Stimulated activated CD4-positive, alpha-beta T cell treated with anti-CD3 and anti-CD28 coated beads, Interleukin-12 subunit alpha, Interleukin-12 subunit beta, amount 100 ng/mL, for 48 hours (primary cell): ENCODE measurements at places on chromosomes 16 and 17.
A peak's percentile ranks its signal among the peaks of the same experiment; 100 is the strongest.

DNA sequence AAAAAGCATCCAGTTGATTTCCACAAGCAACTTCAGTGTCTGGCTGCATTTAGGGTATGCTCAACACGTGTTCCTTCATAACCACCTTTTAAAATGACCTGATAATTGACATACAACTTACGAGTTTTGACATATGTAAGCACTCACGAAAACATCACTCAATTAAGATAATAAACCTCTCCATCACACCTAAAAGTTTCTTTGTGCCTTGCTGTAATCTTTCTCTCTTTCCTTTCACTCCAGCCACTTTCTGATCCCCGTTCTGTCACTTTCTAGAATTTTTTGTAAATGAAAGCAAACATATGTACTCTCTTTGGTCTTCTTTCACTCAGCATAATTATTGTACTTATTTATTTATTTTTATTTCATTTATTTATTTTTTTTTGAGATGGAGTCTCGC, 20.7 kb upstream of the UBE2G1 start:
- no peak for DNase-seq

- DNase-seq, result no peak
Observed at GRCh38 chr16:78479723-78480122, 380.3 kb downstream of the WWOX start.

- DNase-seq, result no peak
Observed at GRCh38 chr16:35174016-35174415, 1714.6 kb downstream of the TP53TG3F start.

- DNase-seq, result peak; percentile 27
Observed at GRCh38 chr16:87317750-87318644, 805 bp upstream of the C16orf95 start.
